Glutamatergic neuron (in vitro differentiated cells): ENCODE measurements at places on chromosomes 3 and 15.

GRCh38 chr3:66208189-66208588 lies 12.6 kb upstream of the SLC25A26 start:
- DNase-seq = no peak

DNA sequence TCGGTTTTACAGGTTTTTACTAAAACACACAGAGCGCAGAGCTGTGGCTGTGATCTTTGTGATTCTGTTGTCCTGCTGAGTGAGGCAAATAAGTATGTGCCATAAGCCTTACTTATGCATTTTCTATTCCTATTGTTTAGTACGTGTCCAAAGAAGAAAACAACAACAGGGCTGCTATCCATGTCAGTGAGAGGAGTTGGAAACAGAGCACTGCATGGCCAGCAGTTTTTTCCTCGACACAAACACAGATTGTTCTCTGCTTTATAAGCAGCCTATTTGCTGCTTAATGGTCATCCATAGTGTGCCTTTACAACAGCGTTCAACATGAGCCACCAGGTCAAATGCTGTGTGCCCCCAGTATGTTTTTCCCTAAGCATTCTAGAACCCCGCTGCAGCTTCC lies 79.8 kb downstream of the SHQ1 start:
- no peak for DNase-seq

DNA sequence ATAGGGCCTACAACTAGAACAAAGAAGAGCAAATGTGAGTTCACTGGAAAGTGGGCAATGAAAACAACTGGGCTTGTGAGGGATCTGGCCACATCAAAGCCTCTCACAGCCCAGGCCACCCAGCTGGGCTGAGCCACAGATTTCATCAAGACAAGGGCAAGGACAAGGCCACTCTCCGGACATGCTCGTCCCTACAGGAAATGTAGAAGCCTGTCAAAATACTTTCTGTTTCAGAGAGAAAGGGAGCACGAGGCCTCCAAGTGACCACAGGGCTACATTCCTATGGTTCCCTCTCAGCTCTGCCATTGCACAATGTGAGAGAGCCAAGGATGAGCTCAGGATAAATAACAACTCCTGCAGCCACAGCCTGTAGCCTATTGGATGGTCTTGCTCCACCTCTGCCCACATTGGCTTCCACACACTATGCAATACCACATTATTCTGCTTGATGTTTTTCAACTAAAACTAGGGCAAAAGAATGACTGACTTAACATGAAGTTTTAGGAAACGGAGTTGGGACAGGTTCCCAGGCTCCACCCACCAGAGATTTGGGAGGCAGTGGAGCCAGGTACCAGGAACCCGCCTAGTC lies 12.1 kb downstream of the TBC1D2B start:
- no peak for DNase-seq

GRCh38 chr15:81480645-81481053 lies 106.6 kb upstream of the TMC3 start:
- DNase-seq = no peak

GRCh38 chr15:101441696-101442095 lies 47.8 kb downstream of the PCSK6 start:
- DNase-seq = no peak

GRCh38 chr3:181618260-181618659 lies 93.5 kb upstream of the SOX2 start:
- DNase-seq = no peak

DNA sequence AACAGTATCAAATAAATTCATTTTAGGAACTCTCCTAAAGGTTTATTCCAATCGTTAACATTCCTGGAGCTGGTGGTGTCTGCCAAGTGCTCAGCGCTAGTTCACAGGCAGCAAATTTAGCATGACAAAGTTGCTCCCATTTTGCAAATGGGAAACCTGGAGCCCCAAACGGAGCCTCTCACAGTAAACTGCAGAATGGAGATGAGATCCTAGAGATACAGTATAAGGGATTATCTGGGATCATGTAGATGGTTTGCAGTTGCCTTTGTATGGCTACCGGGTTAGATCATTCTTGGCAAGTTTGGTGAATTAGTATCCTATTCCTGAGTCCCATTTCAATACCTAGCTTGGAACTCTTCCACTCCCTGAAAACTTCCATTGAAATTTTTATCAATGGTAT lies 173.7 kb downstream of the CDIN1 start:
- no peak for DNase-seq

DNA sequence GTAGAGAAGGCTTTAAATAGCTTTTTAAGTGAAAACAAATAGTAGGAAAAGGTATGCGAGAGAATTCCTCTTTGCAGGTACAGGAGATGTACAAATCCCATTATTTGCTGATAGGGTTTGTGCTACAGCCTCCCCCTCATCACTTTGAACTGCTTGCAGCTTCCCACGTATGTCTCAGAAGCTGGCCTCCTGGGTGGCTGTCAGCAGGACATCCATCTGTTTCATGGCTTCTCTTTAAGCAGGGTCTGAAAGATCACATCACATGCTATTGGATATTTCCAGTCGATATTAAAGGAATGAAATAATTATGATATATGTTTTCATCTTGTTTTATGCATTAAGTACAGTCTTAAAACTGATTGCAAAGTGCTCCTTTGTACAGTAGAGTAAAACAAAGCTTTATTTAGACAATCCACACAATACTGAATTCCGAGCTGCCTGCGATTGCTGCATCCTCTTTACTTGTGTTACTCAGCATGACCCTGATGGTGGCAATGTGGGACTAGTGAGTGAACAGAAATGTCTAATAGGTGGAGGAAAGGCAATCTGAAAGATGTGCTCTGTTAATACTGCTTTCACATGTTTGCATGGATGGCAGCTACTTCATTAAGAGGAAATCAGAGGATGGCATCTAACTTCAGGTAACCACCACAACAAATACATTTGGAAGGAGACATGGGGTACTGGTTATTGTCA lies 930.6 kb upstream of the SEMA6D start:
- peak; percentile 28 for DNase-seq

GRCh38 chr15:74136540-74136813 lies 6.1 kb downstream of the ISLR2 start:
- no peak for DNase-seq

DNA sequence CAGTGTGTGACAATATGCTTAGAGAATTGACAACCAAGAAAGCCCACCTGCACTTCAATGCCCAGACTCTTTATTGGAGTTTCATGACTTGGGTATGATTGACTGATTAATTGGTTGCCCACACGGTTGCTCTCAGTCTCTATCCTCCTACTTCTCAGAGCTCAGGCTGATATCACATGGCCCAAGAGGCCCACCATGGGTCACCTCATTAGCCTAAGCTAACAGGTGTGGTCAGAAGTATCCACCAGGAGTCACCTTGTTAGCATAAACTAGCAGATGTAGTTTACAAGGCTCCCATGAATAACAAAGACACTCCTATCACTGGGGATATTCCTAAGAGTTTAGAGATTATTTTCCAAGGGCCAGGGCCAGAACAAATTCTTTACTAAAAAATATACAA lies 120.2 kb upstream of the MBNL1 start:
- no peak for DNase-seq

DNA sequence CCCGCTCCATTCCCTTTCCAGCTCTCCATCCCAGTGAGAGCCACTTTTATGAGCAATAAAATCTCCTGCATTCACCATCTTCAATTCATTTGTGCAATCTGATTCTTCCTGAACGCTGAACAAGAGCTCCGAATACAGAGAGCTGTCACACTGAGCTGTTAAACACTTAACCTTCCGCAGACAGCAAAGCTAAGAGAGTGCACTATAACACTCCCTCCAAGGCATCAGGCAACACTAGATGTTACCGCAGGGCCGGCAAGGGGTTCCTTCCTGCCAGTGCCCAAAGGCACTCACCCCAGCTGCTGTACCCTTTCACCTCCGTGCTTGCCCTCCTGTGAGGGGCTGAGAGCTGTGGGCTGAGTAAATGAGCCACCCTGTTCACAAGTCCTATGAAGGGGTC lies 85.6 kb downstream of the BCHE start:
- DNase-seq = no peak

DNA sequence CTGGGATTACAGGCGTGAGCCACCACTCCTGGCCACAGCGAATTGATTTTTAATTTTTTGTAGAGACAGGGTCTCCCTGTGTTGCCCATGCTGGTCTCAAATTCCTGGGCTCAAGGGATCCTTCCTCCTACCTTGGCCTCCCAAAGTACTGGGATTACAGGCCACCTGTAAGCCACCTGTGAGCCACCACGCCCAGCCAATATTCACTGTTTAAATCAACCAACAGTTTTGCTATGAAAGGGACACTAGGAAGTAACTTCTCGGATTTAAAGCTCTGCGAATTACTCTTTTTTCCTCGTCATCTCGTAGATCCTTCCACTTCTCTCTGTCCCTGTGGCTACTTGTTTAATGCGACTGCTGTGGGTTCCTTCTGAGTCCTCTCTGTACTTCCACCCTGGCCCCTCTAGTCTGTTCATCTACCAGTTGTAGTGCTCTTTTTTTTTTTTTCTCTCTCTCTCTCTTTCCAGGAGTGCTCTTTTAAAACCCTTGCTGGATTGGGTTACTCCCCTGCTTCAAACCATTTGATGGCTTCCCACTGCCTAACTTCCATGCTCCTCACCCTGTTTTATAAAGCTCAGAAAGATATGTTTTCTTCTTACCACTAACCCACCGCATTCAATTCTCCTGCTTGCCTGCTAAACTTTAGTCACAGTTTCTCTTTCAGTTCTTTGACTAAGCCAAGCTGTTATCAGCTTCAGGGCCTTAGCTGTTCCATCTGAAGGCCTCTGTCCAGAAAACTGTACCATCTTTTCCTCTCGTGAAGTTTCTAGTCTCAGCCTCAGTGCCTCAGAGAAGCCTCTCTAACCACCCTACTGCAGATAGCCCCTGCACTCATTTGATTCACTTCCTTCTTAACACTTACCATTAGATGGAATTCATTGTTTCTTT lies 12.4 kb downstream of the RTF1 start:
- no peak for DNase-seq

DNA sequence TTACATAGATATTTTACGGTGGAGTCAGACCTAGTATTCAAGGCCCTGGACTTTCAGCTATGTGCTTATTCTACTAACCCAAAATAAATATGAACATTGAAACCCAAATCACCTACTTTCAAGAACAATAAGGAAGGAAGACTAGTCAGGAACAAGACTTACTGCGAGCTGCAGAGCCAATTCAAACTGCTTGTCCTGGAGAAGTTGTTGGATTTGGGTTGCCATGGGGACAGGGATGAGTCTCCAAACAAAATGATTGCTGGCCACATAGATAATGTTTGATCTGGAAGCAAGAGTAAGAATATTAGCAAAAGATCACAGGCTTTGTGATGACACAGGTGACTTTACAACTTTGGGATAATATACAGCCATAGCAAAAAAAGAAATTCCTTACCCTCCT lies 21.6 kb upstream of the PLA2G4F start:
- DNase-seq = no peak

DNA sequence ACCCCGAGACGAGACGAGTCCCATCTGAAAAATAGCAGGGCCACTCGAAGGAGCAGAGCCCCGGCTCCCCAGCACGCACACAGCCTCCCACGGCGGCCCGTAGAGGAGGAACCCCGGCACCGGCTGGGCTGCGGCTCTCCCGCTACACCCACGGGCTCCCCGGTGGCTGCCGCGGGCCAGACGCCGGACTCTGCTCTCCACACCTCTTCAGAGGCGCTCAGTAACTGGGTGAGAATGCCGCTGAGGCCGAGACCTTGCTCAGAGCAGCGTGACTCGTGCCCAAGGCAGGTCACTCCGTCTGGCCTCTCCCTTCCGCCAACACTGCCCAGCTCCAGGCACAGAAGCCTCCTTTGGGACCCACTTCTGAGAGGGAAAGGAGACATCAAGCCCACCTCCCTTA lies 34.4 kb downstream of the TNK2 start:
- DNase-seq = no peak

DNA sequence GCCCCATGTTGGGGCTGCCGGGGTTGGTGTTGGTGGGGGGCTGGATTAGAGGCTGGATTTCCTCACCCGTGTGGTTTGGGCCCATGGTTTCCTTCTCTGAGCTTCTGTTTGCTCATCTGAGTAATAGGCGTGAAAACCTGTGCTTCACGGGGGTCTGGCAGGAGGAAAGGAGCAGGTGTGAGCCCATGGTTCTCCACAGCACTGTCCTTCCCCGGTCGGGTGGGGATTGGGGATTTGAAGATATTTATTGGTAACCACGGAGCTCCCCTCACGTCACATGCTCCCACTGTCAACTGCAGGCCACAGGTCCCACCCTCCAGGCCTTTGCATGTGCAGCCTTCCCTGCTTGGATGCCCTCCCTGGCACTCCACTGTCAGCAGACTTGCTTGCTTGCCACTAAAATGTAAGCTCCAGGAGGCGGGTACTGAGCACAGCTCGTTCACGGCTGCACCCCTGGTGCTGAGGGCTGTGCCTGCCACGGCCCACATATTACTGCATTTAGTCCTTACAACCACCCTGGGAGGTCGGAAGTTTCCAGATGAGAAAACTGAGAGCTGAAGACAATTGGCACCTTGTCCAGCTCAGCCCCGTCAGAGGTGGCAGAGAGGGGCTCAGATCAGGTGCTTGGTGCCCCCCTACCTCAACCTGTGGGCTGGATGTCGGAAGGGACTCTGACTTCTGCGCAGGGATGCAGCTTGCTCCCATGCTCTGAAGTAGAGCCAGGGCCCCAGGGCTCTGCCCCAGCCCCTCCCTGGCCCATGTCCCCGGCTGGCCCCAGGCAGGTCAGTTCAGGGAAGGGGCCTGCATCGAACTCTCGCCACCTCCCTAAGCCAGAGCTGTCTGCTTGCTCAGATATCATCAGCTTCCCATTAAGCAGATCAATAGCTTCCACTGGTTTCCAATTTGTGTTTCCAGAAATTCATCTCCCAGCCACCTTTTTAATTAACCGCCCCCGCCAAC lies 29.4 kb upstream of the IQSEC1 start:
- no peak for DNase-seq

- DNase-seq = no peak
Measured at GRCh38 chr15:52280326-52281084, 15.1 kb downstream of the MYO5C start.
